ENCODE measurements at places on chromosomes 2 and 18. TPM values are rescaled to one million over a fixed set of nuclear protein-coding genes. Genes with fewer than 3 reads are reported as not detected.

BOLL gene
- not detected for total RNA-seq

SLC14A1 gene
- total RNA-seq = 2.6 TPM

- no peak for DNase-seq
Observed at GRCh38 chr2:55885127-55885943, 38.2 kb downstream of the EFEMP1 start.

DNA sequence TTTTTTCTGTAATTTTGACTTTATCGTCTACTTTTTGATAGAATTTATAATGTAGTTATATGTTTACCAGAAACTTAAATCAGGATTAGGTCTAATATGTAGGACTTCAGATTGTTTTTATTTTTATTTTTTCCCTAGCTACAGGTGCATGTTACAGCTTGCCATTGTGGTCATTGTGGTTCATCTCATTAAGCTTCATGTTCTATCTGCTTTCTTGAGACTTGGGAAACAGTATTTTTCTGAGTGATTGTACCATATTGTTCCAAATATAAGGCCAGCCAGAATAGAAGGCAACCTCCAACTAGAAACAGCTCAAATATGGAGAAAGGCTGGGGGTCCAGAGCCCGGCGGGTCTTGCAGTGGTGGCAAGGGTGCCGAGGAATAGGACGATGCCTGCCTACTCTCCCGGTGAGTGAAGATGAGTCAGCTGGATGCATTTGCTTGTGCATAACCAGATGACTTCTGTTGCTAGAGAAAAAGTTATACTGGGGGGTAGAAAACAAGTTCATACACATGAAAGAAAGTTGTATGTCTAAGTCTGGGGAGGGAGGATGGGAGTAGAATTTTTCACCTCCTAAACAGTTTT lies 188.4 kb downstream of the CCDC85A start:
- DNase-seq = no peak
